Caki2 (cell line): ENCODE measurements at places on chromosomes 12 and 14.

- DNase-seq = no peak
Observed at GRCh38 chr14:55133416-55133815, 4.4 kb downstream of the LGALS3 start.

DNA sequence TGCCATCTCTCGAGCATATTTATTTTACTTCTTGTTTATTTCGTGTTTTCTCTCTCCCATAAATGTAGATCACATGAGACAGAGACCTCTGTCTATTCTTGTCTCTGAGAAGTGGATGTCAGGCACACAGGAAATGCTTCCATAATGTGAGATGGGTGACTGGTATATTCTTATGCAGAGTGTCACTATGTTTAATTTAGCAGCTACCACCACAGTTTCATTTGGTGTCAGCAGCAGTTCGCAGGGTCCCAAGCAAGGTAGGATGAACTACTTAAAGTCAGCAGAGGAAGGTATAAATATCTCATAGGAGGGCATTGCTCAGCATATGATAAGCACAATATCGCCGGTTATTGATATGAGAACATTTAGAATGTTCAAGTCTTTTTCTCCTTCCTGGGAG is 180.9 kb upstream of the CNTN1 start:
- no peak for DNase-seq

GRCh38 chr12:93199831-93200236 is 177.9 kb upstream of the NUDT4 start:
- DNase-seq = no peak

GRCh38 chr12:107319533-107320032 is 226.2 kb upstream of the CRY1 start:
- DNase-seq = no peak

GRCh38 chr14:63039866-63040265 is 5.4 kb downstream of the KCNH5 start:
- peak; percentile 29 for DNase-seq

GRCh38 chr14:102445641-102446040 is 63.9 kb downstream of the ANKRD9 start:
- no peak for DNase-seq

GRCh38 chr14:75339059-75339458 is 60.4 kb downstream of the FOS start:
- DNase-seq = no peak

DNA sequence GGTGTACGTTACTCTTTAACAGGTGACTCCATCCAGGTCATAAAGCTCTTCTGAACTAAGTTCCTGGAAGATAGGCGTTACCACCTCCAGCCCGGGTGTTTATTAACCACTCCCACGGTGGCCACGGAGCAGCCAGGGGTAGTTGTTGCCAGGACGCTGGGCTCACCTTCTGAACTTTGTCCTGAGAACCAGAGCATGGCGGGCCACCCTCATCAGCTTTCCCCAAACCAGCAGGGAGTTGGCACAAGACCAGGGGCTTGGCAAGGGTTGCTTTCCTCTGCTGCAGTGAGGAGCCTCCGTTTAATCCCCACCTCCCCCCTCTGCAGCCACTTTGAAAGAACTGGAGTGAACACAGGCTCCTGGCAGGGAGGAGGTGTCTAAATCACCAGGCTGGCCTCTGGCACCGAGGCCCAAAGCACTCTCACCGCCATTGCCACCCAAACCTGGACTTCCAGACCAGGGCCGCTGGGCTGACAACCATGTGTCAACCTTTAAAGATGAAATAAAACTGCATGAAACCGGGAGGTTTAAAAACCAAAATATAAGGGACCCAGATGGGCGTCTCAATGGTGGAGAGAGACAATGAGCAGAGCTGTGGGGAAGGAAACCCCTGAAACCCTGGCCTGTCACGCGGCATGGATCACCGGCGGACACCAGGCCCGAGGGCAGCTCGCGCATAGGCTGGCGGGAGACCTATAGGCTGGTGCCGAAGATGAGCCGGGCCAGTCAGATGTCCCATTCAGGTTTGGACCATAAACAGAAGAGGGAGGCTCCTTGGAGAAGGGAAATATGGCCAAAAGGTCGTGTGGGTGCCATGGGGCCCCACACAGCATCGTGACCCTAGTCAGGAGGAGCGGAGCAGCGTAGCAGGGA is 30.9 kb upstream of the TDRD9 start:
- peak; percentile 78 for DNase-seq

DNA sequence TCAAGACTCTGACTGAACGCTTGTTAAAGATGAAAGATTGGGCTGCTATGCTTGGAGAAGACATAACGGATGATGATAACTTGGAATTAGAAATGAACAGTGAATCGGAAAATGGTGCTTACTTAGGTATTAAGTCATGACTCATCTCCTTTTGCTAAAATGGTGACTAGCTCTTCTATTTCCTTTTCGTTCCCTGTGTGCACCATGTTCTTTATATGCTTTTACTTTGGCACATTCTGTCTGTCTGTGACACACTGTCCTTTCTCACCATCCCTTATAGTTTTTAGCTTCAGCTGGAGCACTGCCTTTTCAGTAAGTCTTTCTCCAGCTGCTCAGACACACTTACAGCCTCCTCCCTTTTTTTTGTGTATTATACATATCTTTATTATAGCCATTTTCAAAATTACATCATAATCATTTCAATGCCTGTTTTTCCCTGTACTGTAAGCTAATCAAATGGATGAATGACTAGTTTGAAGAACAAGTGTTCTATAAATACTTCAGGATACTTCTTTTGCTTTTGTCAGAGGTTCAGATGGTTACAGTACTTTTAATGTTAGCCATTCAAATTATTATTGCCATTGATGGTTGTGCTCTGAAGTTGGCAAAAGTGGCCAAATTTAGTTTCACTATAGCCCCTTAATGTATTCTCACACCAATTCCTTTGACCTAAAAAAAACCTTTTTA is 68.6 kb downstream of the MIA2 start:
- DNase-seq = no peak

DNA sequence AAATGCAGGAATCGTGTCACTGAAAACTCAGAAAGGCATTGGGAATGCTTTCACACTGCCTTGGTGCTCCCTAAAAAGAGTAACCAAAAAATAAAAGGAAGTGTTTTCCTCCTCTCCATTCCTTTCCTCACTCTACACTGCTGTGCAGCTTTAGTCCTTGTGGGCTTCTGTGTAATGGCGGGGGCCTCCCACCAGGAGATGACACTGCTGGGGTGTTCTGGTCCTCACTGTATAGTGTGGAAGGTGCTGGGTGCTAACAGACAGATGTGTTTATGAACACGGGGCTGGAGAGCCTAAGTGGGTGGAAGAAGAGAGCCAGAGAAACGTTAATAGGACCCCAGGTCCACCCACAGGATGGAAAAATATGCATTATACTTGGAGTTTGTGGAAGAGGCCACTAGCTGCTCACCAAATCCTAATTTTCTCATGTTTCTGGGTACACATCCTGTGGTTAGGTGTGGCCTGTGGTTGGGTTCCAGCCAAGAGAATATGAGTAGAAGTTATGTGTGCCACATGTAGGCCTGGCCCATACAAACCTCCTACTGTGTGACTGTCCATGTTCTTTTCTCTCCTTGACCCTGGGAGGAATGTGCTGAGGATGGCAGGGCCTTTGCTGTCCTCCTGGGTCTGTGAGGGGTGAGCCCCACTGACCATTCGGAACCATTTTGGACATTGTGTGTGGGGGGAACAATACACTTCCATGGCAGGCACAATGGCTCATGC is 14.0 kb upstream of the C1S start:
- no peak for DNase-seq

- no peak for DNase-seq
Observed at GRCh38 chr14:74459976-74460375, 33.1 kb downstream of the NPC2 start.

- no peak for DNase-seq
Observed at GRCh38 chr14:59187802-59188460, 536 bp upstream of the DAAM1 start.

GRCh38 chr12:66115071-66115600 is 15.4 kb downstream of the LLPH start:
- DNase-seq = no peak

DNA sequence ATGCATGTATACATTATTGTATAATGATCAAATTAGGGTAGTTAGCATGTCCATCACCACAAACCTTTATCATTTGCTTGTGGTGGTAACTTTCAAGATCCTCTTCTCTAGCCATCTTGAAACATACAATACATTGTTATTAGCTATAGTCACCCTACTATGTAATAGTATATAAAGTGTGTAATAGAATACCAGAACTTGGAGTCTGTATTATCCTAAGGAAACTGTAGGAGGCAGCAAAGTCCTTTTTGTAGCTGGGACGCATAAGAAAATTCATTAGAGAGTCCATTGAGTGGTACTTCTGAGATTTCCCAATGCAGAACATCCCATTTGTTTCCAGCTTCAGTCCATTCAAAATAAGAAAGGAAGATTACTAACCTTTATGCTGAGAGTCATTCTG is 325.9 kb upstream of the LRFN5 start:
- DNase-seq = no peak

- peak; percentile 25 for DNase-seq
Observed at GRCh38 chr12:40152783-40153383, 47.0 kb upstream of the SLC2A13 start.

- no peak for DNase-seq
Observed at GRCh38 chr12:14769466-14769968, 33.8 kb downstream of the WBP11 start.

DNA sequence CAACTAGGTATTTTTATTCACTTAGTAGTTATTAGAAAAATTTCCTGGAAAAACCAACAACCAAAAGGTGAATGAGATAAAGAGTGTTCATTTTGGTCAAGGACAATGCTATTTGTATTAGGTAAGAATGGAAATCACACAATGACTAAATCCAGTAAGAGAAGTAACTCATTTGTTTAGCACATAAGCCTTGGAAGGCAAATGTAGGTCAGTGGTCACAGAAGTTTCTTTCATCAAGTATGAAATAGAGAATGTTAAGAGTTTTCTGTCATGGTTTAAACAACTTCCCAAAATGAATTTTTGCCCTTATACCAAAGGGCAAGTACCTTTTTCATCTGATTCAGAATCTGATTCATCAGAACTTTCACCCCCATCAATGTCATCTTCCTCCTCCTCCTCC is 101.7 kb downstream of the KIF21A start:
- DNase-seq = no peak

GRCh38 chr14:89143595-89143994 is 273.4 kb downstream of the FOXN3 start:
- DNase-seq = no peak

DNA sequence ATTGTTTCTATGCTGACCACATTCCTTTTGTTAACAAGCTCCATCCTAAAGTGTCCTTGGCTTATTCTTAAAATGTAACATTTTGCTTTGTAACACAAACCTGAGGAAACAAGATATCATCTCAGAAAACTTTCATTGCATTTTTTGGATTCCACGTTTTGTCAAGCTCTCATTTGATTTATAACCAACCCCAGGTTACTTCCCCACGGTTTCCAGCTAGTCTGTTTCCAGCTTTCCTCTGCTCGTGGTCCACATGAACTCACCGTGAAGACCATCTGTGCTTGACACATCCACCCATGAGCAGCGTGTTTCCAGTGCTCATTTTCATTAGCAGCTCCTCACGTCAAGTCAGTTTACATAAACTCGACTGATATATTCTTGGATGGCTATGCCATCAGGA is 6.4 kb upstream of the NKX2-8 start:
- no peak for DNase-seq

DNA sequence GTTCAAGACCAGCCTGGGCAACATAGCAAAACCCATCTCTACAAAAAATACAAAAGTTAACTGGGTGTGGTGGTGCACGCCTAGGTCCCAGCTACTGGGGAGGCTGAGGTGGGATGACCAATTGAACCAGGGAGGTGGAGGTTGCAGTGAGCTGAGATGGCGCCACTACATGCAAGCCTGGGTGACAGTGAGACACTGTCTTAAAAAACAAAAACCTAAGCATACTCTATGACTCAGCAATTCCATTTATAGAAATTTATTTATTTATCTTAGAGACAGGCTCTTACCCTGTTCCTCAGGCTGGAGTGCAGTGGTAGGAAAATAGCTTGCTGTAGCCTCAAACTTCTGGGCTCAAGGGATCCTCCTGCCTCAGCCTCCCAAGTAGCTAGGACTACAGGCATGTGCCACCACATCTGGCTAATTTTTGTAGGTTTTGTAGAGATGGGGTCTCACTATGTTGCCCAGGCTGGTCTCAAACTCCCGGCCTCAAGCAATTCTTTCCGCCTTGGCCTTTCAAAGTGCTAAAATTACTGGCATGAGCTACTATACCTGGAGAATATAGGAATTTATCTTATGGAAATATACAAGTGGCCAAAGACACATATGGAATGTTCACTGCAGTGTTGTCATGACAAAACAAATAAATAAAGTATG is 43.3 kb downstream of the NCKAP5L start:
- peak; percentile 44 for DNase-seq

- DNase-seq = no peak
Observed at GRCh38 chr12:111006621-111007020, 86.2 kb upstream of the MYL2 start.

DNA sequence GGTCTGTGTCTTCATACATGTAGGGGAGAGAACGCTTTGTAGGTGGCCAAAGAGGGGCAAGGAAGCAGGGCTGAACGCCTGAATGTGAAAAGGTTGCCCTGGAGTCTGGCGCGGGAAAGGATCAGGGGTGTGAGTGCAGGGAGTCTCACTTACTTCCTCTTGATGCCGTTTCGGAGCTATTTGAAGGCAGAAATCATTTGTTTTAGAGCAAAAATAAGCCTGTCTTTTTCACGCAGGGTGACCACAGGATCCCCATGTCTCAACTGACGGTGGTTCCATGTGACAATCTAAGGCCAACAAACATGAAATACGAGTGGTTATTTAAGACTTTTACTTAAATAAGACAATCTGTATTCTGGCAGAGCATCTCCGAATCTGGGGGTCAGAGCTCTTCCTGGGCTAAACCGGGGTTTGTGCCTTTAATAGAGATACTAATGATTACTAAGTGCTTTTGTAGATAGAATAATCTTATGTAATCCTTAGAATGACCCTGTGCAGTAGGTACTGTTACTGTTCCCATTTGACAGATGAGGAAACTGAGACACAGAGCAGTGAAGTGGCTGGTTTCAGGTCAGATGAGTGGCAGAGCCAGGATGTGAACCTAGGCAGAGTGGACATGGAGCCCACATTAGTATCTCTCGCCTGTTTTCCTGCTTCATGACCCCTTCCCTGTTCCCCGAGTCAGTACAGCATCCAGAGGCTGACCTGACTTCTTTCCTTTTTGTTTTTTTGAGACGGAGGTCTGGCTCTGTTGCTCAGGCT is 1.9 kb downstream of the BRI3BP start:
- no peak for DNase-seq
